ENCODE measurements at places on chromosomes 6 and 20. TPM values are rescaled to one million over a fixed set of nuclear protein-coding genes. Genes with fewer than 3 reads are reported as not detected.

The TRIM10 gene
- not detected for total RNA-seq

The ACTL10 gene
- total RNA-seq, result 4.9 TPM

The TTK gene
- 26.2 TPM for total RNA-seq

The RBPJL gene
- total RNA-seq, result not detected

The ZKSCAN8 gene
- 22.8 TPM for total RNA-seq

The HLA-DOA gene
- total RNA-seq, result 2.9 TPM

The ADGRF5 gene
- total RNA-seq, result not detected

The RAB44 gene
- total RNA-seq, result 0.07 TPM

The ANGPT4 gene
- not detected for total RNA-seq

The GPX5 gene
- not detected for total RNA-seq

The PRL gene
- total RNA-seq, result not detected

The COQ3 gene
- 6.7 TPM for total RNA-seq

The MLN gene
- not detected for total RNA-seq

Measured in activated naive CD4-positive, alpha-beta T cell treated with anti-CD3 and anti-CD28 coated beads, Interleukin-2, amount 10 ng/mL, durations not matched to agents 5 hours and 36 hours (primary cell).